ENCODE measurements at places on chromosomes 12 and 14.

- no peak for DNase-seq
Observed at GRCh38 chr14:90058876-90059458, 2.8 kb upstream of the KCNK13 start.

DNA sequence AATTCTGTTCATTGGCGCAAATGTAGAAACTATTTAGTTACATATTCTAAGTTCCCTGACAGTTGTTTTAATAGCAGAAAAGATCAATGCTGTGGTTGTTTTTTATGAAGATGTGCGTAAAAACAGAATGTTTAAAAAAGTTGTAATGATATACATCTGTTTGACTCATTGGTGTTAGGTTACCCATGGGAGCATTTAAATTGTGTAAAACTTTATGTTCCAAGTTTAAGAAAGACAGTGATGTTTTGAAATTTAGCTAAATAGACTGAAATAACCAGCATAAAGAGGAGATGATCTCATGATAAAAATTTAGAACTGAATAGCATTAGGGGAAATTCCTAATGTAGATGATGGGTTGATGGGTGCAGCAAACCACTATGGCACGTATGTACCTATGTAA lies 3.6 kb downstream of the PELI2 start:
- no peak for DNase-seq

DNA sequence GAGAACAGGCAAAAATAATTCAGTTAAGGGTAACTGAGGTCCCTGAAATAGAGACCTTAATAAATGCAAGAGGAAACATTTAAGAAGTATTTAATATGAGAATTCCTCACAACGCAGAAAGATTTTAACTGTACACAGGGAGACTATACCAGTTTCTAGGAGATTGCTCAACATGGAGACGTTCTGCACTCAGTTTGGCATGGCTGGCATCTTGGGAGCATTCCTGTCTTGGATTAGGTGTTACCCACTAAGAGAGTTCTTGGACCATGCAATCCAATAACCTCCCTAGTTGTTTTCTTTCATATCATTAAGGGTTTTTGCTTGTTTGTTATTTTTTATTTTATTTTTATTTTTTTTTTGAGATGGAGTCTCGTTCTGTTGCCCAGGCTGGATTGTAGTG lies 302.4 kb downstream of the NELL2 start:
- DNase-seq = no peak

DNA sequence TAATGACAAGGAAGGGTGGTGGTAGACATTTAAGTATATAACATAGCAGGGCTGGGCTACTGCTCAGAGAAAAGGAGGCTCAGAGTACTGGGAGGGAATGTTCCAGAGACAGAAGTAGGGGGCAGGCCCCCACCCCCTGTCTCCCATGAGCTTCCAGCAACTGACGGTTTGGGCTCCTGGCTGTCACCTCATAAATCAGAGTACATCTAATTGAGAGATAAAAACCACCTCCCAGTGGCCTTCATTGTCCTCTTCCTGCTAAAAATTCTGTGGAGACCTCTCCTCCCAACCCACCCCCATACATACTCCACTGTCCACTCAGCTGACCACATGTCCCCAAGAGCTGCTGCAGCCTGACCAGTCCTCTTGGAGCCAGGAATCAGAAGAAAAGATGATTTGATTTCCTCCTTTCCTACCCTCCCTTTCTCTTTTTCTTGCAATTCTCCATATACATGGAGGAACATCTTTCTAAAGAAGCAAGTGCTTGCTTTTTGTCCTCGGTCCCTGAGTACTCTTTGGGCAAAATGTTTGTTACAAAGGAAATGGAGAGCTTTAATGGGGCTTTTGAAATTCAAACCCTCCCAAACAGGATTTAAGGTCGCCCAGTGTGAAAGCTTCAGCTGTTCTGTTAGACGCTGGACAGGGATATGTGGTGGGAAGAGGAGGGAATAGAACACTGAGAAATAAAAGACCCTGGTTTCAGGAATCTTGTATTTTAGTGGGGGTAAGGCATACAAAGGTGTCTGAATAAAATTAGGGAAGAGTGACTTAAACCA lies 16.4 kb upstream of the KCNA5 start:
- DNase-seq = no peak

- DNase-seq = no peak
Observed at GRCh38 chr12:2640281-2640680, 154.5 kb upstream of the FKBP4 start.

- no peak for DNase-seq
Observed at GRCh38 chr12:80219345-80219744, 120.0 kb downstream of the OTOGL start.

- DNase-seq = no peak
Observed at GRCh38 chr12:115013236-115013981, 329.4 kb upstream of the TBX3 start.

- DNase-seq = no peak
Observed at GRCh38 chr14:74630881-74631690, 19.0 kb upstream of the LTBP2 start.

DNA sequence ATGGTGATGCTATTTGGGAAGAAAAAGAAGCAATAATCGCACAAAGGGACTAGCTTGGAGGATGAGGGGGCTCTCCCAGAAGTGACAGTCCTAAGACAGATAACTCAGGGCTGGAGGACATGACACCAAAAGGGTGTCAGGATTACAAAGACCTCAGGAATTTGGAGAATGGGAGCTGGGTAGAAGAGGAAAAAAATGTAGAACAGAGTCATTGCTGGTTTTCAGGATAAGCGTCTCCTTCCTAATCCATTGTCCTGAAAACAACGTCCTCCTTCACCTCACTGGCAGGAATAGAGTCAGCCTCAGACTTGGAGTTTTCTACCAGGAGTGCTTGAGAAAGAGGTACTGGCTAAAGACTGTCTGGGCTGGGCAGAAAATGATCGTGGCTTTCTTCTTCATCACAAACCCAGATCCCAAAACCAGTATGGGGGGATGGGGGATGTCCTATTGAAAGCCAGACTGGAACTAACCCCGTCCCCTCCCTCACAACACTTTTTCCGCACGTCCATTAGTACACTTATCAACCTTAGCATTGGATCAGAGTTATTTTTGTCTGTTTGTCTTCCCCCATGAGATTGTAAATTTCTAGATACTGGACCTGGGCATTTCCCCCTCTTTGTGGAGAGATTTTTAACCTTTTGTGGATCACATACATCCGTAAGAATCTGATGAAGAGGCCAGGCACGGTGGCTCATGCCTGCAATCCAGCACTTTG lies 14.3 kb downstream of the B4GALNT3 start:
- no peak for DNase-seq

- DNase-seq = no peak
Observed at GRCh38 chr14:59939828-59940227, 19.9 kb downstream of the LRRC9 start.

- DNase-seq = no peak
Observed at GRCh38 chr14:106778986-106779385, 1252.6 kb downstream of the TMEM121 start.

GRCh38 chr14:95522116-95522515 lies 5.7 kb upstream of the SYNE3 start:
- DNase-seq = no peak

DNA sequence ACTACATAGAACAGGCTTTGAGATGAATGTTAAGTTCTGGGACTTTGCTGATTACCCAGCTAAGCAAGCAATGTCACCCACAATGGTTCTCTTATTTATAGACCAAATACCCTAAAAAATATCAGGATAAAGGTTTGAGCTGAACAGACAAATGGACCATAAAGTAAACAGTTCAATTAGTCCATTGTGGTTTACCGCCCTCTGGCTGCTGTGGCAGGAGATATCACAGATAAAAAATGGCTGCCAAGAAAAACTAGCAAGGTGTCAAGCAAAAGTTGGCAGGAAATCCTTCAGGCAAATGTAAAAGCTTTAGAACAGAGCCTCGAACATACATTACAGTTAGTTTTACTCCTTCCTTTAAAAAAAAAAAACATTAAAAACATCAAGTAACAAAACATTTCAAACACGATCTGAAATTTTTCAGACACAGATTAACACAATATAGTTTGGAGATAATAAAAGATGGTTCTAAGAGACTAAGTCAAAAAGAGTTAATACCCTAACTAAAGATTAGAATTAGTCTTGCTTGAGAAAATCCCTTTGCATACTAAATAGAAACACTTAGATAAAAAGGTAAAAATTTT lies 41.3 kb downstream of the MED13L start:
- peak; percentile 60 for DNase-seq

DNA sequence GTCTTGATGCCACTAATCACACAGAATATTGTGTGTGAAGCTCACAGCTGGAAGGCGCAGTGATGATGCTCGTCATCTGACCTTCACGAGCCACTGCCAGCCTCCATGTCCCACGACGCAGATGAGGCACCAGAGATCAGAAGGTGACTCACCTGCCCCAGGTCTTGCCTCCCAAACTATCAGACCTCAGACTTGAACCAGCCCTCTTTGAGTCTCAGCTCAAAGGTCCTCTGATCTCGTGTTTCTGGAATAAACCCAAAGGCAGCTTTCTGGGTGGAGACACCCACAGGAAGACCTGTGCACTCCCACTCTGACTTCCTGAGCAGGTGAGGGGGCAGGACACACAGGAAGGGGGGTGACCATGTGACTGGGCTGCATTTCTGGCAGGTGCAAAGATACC lies 19.6 kb upstream of the CHGA start:
- no peak for DNase-seq

DNA sequence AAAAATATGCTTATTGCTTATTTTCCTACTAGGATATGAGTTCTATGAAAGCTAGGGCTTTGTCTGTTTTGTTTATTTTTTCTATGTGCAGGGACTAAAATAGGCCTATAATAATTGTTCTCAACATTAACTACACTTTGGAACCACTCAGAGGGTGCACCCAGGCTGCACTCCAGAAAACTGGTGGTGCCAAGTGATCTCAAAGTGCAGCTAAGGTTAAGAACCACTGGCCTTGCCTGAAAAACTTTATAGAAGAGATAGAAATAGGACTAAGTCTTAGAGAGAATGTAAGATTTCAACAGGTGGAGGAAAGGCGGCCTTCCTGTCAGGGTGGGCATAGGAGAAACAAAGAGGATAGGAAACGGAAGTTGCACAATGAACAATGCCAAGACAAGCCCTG lies 37.7 kb upstream of the NR1H4 start:
- DNase-seq = no peak

DNA sequence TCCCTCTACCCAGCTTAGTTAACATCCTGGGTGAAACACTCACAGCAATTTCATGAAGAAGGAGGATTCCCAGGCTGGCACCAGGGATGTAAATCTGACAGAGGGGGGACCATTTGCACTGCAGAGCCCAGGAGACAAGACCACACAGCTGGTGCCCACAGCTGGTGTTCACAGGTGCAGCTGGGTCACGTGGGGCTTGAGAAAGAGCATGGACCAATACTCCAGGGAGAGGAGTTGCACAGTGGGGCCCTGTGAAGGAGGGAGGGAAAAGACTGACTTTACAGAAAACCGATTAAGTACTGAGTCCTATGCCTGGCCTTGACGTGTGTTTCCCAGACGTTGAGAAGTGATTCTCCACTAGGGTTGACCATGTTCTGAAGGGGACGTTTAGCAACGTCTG lies 1316.7 kb upstream of the TMEM132C start:
- no peak for DNase-seq

DNA sequence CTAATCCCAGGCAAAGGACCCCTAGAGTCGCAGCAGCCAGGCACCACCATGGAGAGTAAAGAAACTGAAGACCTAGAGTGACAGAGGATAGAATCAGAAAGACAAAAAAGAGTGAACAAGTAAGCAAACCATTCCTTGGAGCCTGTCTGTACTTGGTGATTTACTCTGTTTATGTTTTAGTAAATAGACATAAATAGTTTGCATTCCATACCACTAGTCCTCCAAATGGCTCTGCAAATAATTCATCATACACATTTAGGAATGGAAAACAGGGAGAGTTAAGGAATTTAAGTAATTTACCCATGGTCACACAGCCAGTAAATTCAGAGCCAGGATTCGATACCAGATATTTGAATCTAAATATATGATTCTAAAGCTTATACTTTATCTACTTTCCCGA lies 2.8 kb downstream of the OLR1 start:
- DNase-seq = no peak

GRCh38 chr14:61331992-61332657 lies 10.7 kb downstream of the PRKCH start:
- DNase-seq = no peak

DNA sequence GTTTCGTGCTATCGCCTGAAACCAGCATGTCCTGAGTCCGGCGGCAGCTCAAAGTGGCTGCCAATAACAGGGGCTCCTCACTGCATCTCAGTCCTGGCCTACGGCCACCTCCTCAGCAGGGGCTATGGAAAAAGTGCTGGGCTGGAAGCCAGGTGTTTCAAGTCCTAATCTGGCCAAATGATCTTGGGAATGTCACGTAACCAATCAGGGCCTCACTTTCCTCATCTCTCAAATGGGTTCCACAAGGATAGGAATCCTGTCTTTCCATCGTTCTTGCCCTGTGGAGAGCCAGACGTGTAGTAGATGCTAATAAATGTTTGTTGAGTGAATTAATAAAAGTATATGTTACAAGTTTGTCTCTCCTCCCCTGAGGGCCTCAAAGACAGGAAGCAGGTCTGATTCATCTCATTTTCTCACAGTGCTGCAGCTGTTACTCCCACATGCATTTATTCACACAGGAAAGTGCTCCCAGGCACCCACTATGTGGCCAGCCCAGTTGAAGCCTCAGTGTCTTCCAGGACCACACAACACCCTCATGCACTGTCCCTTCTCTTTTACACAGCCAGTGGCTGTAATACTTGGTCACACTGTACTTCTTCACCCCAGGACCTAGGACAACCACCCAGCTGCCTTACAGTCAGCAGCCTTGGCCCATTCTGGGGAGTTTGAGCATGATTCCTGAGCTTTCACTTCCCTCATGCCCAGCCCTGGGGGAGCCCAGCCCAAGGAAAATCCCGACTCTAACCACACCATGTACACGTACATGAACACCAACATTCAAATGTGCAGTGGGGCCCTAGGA lies 5.0 kb downstream of the CMKLR1 start:
- no peak for DNase-seq

DNA sequence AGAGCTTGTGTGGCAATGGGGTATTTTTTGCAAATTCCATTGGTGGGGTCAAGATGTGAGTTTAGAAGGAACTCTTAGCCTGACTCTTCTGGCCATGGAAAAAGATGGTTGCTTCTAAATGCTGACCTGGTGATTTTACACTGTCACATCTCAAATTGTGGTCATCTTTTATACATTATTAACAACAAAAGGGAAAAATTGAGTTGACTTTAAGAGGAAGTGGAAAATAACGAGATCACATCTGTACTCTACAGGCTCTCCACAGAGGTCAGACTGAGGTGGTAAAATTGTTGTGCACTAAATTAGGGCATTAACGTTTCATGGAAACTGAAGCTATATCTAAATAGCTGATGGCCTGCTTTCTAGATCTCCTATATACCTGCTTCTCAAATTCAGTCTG lies 44.7 kb downstream of the PTPN11 start:
- DNase-seq = no peak

- no peak for DNase-seq
Observed at GRCh38 chr12:76080729-76081415, 3.6 kb downstream of the NAP1L1 start.

Measured in nucleus accumbens (tissue), 56 donors.